GOT3 (cell line): ENCODE measurements at places on chromosomes 2 and 18.

GRCh38 chr2:118738524-118739308 is 108.7 kb downstream of the EN1 start:
- no peak for DNase-seq

DNA sequence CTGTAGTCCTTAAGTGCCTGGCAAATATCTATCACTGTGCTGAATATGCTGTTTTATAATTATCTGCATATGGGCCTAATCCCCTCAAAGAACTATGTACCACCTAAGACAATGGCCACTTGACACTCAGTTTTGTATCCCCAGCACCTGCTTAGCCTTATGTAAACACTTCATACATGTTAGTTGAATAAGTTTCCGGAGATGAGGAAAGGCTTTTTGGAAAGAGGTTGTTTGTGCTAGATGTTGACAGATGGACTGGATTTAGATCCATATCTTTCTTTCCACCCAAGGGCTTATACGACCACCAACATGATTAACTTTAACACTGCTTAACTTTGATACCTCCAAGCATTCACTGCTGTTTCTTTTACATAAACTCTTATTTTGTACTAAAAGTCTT is 63.3 kb downstream of the FAM228A start:
- DNase-seq, result no peak

GRCh38 chr2:8877894-8878293 is 40.5 kb upstream of the KIDINS220 start:
- no peak for DNase-seq

- no peak for DNase-seq
Observed at GRCh38 chr2:191243154-191243553, 2.0 kb upstream of the MYO1B start.

DNA sequence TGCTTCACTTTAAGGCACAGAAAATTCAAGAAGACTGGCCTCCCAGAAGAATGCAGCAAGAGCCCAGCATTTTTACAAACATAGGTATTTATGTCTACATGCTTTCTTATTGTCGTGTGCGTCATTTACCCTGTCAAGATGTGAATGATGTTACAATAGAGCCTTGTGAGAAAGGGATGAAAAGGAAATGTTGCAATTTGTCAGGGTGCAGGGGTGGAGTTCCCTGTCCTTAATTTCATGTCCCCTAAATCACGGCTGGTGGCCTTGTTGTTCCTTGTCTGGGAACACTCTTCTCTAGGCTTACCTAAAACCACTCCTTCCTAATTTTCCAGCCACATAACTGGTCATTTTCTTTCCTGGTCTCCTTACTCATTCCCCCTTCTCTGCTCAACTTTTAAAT is 194.2 kb downstream of the TXNL1 start:
- DNase-seq, result no peak

GRCh38 chr2:50785816-50786215 is 246.1 kb downstream of the NRXN1 start:
- DNase-seq, result no peak

DNA sequence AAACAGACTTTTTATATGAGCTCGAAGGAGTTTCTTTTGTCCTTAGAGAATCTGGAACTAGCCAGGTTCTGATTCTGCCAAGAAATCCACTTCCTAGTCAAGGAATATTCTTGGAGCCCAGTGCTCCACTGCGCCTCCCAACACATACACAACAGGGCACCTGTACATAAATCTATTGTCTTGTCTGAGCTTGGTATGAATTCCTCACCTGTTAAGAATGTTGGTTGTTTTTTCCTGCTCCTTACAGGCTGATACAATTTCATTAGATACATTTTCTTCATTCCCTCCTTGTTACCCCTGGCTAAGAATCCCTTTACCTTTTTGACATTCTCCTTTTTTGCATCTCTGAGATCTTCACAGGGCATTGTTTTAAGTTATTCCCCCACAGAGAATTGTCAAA is 56.0 kb upstream of the FZD7 start:
- DNase-seq, result no peak

- DNase-seq, result no peak
Observed at GRCh38 chr18:40832362-40832761, 1122.7 kb upstream of the PIK3C3 start.

DNA sequence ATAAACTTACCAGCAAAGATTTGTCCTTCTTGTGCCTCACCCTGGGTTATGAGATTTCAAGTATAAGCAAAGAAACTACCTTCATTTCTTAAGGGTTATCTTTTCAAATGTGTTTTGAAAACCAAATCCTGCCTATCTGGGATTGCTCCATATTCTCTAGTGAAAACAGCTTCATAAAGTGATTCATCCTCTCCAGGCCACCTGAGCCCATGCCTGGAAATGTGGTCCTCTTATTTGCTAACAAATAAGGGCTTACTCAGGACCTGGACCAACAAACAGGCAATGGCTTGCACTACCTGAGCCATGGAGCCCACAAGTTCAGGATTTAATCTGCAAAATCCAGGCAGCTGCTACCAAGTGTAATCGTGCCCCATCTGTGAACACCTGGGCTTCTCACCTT is 234.4 kb upstream of the RBBP8 start:
- no peak for DNase-seq

DNA sequence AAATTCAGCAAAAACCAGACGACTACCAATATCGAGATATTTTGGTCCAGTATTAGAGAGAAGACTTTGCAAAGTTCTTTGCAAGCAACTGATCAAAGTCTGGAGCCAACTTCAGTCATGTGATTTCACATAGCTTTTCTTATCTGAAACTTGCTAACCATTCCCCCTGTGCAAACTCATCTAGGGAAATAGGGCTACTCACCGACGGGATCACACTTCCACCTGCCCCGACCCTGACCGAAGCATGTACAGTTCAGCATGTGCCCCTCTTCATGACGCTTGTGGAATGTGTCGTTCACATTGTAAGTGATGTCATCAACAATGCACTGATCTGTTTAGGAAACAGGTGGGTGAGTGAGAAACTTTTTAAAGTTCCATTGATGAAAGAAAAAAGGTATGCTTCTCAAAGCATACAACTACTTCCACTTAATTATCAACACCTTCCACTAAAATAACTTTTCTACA is 15.4 kb downstream of the FN1 start:
- no peak for DNase-seq

- DNase-seq, result no peak
Observed at GRCh38 chr2:209905691-209906090, 96.7 kb upstream of the RPE start.

- DNase-seq, result no peak
Observed at GRCh38 chr2:529424-529823, 147.8 kb downstream of the TMEM18 start.

DNA sequence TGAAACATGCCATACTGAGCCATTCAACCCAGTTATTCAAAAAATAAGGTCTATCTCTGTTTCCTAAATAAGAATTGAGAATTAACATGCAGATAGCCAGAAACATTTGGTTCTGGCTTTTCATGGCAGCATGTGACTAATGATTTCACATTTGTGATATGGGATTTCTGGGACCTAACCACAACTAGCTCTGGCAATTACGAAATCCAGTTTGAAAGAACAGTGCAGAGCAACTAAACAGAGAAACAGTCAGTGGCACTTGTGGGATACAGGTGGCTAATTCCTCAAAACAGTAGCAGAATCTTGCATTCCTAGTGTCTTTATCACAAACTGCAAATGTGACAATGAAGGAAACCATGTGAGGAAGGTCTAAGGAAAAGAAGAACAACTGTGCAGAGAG is 637.8 kb upstream of the CHAC2 start:
- DNase-seq, result no peak

GRCh38 chr2:176081376-176081836 is 2.4 kb downstream of the EVX2 start:
- no peak for DNase-seq

DNA sequence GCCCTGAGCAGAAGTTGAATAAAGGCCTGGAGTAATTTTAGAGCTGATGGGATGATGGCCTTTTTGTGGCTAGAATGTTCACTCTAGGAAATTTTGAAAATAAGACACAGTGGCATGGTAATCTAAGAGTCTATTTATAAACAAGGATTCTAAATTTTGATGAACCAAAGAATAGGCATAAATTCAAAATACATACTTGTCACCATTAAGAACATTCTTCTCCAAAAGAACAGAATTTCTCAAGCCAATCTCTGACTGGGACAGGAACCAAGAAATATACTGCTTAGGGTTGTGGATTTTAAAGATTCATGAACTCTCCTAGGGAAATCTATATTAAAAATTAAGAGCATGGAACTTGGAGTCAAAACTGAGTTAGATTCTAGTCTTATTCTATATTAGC is 98.2 kb upstream of the SETBP1 start:
- no peak for DNase-seq

- DNase-seq, result no peak
Observed at GRCh38 chr2:13714466-13714865, 918.1 kb upstream of the LRATD1 start.

DNA sequence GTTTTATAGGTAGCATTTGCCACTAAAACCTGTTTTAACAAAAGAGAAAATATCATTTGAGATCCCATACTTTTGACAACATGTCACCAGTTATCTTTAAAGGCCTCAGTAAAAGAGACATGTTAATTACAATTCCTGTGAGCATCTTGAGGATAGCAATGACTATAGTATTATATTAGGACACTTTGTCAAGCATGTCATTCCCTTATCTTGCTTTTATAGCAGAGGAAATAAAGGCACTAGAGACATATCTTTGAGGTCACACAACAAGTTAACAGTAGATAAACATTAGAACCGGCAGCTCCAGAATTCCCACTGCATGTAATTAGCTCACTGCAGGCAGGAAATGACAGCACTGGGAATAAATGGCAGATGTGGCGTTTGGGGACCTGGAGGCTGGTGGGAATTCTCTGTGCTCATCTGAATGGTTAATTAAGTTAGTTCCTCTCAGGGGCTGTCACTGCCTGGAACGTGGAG is 25.9 kb downstream of the LYPD6B start:
- DNase-seq, result no peak

- DNase-seq, result no peak
Observed at GRCh38 chr2:27471961-27472360, 17.6 kb downstream of the IFT172 start.

DNA sequence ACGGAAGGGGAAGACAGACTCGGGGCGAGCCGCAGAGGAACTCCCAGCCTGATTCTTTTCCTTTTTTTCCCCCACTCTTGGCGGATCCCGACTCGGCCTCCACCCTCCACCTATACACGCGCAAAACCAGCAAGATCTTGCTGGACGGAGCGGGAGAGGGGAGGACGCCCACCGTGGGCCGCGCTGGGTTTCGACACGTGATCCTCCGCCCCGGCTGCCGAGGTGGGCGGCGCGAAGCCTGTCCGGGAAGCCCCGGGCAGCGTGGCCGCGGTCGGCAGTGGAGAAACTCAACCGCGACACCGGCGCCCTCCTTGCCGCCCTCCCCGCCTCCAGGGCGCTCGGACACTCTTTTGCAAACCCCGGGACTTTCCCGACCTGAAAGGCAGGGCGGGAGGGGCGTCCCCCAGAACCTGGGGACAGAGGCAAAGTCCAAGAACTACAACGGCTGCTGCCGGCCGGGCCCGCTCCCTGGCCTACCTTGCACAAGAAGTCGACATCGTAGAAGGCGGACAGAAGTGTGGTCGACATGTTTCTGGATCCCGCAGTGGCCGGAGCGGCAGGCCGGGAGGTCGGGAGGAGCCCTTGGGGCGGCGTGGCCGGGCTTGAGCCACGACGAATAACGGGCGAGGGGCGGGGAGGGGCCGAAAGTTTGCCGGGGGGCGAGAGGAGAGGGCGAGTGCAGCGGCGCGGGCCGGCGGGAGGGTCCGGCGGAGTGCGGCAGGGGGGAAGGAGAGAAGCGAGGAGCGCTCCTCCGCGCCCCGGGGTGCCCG is 433 bp downstream of the ZFP36L2 start:
- no peak for DNase-seq

DNA sequence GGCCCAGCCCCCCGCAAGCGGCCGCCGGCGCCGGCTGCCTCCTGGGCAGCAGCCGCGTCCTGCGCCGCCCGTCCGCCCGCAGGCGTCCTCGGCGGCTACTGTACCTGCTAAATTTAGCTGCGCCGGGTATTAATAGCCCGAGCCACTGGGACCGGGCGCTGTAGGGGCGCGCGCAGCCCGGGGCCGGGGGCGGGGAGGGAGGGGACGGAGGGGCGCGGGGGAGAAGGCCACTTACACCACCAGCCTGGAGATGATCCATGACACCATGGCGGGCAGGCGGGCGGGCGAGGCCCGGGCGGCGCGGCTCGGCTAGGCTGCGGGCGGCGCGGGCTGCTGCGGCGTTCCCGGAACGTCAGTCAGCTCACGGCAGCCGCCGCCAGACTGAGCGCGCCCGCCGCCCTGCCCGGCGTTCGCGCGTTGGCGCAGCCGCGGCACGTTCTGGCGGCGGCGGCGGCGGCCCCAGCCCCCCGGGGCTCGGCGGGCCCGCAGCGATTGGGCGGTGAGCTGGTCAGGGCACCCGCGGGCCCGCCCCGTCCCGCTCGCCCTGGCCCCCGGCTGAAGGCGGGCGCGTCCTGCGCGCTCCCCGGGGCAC is at the start of gene REEP1:
Gene REEP1 (minus strand): TSS at position 383 of the 592 bp plus-strand sequence. CDS start 116 bp downstream, at position 267.
- DNase-seq, result no peak

- no peak for DNase-seq
Observed at GRCh38 chr2:233480490-233481202, 85.9 kb downstream of the USP40 start.

DNA sequence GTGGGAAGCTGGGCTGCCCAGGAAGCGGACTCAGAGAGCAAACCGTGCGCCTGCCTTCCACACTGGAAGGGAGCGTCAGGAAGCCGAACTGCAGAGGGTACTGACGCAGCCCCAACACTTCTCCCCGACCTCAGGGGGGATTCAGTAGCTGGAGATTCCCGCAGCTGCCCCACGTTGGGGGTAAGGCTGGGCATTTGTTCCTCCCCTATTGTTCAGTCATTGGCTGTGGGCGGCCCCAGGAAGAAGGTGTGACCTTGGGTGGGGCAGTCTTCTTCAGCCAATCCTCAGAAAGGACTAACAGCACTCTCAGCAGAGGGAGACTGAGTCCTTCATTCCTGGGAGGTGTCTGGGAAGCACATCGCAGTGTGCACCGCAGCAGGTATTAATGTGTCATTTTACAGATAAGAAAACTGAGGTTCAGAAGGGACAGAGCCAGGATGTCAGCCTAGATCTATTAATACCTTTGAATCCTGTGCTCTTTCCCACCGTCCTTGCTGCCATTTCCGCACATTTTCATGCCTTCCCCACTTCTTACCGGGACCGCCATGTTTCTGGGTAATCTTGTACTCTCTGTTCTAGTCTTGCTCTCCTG is 12.1 kb upstream of the C18orf32 start:
- no peak for DNase-seq

DNA sequence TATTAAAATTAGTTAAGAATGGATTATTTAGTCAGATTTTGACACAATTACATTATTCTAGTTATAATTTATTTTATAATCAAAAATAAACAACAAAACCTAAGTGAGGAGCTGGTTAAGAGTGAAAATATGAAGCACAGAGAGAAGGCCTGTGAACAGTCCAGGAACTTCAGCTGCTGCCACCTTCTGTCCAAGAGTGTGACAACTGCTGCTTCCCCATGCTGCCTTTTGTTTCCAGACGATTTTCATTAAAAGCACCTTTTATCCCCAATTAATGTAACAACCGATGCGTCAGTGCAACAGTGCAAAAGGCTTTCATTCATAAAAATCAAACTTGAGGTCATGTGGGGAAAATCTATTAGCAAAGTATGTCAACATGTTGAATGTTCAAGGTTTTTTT is 363.6 kb downstream of the CTNNA2 start:
- no peak for DNase-seq
